ENCODE measurements at places on chromosomes 6 and 20. TPM values are rescaled to one million over a fixed set of nuclear protein-coding genes. Genes with fewer than 3 reads are reported as not detected.

GRCh38 chr20:17530716-17531664 lies at the start of gene BFSP1:
Gene BFSP1 (minus strand): TSS chr20:17531379. CDS start chr20:17531329, 50 bp downstream.
- DNase-seq, result peak; percentile 65

GRCh38 chr6:169042061-169042460 lies 211.6 kb downstream of the THBS2 start:
- DNase-seq, result no peak

GRCh38 chr6:27334141-27334540 lies 22.1 kb upstream of the POM121L2 start:
- no peak for DNase-seq

DNA sequence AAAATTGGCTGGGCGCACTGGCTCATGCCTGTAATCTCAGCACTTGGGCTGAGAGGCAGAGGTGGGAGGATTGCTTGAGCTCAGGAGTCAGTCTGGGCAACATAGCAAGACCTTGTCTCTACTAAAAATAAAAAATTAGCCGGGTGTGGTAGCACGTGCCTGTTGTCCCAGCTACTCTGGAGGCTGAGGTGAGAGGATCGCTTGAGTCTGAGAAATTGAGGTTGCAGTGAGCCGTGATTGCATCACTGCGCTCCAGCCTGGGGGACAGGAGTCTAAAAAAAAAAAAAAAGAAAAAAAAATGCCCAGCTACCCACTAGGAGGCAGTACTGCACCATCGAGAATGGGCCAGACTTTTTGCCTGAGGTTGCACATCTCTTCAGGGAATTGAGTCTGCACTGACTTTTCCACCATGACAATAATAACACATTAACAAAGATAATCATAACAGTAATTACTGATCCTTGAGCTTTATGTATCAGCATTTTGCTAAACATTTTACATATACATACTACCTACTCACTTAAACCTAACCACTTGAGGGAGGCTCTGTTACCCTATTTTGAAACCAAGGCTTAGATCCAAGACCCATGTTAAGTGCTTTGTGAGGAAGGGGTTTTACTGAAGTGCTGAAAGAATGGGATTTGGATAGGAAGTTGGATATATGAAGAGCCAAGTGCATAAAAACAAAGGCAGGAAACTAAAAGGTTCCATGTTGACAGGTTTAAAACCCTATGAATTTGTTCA lies 21.0 kb downstream of the SRSF3 start:
- peak; percentile 77 for DNase-seq

CRYBG1 gene
- 2.1 TPM for total RNA-seq

TSPO2 gene
- not detected for total RNA-seq

HLA-E gene
- total RNA-seq, result 254 TPM

PTPRT gene
- total RNA-seq, result not detected

ZC2HC1B gene
- total RNA-seq, result not detected

HRH3 gene
- not detected for total RNA-seq

SIGLEC1 gene
- not detected for total RNA-seq

DEF6 gene
- total RNA-seq, result 0.51 TPM

MAS1 gene
- total RNA-seq, result not detected

SCUBE3 gene
- total RNA-seq, result under 0.01 TPM

Data from fibroblast of lung (primary cell).